Foreskin keratinocyte (primary cell): ENCODE measurements at places on chromosomes 5 and 9. TPM values are rescaled to one million over a fixed set of nuclear protein-coding genes. Genes with fewer than 3 reads are reported as not detected.

DNA sequence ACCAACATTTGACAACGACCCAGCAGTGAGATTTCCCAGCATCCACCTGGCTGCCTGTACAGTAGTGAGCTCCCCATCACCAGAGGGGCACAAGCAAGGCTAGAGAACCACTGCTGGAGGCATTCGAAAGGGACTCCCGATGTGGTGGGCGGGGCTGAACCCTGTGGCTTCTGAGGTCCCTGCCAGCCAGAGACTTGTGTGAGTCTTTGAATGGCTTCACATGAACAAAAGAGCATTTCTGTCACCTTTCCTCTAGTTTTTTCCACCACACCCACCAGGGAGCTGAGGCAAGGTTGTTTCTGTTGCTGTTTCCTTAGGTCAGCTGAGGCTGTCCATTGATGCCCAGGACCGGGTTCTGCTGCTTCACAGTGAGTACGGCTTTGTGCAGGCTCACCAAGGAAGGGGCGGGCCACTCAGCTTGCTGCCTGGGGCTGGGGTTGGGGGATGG is 15.7 kb downstream of the RGS3 start:
- no peak for DNase-seq

DNA sequence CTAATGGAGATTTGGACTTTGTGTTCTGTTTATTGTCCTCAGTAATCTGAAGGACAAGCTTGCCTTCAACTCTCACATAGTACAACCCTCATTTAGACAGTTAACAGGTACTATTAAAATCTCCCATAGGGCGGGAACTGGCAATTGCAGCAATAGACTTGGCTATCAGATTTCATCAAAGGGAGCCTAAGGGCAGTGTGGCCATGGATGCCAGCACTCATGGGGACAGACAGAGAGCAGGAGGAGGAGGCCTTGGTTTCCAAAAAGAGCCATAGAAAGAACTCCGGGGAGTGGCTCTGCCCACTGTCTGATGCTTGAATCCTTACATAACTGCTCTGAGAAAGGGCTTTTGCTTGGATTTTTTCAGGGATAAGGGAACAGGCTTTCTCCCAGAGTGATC is 6.8 kb downstream of the SLC36A1 start:
- DNase-seq, result no peak

GRCh38 chr9:91773156-91773555 is 176.9 kb downstream of the ROR2 start:
- DNase-seq, result no peak

RNF224 gene
- total RNA-seq, result not detected in 2 replicates

SIL1 gene
- total RNA-seq, result 32.1 and 37.9 TPM in 2 replicates
